ENCODE measurements at places on chromosomes 13 and 19.

DNA sequence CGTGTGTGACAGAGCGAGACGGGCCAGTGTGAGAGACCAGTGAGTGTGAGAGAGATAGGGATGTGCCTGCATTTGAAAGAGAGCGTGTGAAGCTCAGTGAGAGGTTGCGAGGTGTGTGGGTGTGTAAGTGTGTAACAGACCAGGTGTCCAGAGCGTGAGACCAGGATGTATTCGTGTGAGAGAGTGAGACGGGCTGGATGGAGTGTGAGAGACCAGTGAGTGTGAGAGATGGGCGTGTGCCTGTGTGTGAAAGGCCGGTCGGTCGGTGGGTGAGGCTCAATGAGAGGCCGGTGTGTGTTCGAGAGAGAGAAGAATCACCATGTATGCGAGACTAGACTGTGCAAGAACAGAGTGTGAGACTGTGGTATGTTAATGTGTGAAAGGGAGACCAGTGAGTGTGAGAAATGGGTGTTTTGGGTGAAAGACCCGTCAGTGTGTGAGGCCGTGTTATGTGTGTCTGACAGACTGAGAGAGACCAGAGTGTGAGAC lies 679 bp downstream of the ZNF471 start:
- peak; percentile 20 for DNase-seq

- DNase-seq, result no peak
Observed at GRCh38 chr13:30805603-30806011, 70.3 kb downstream of the ALOX5AP start.

- DNase-seq, result no peak
Observed at GRCh38 chr19:4606921-4607678, 32.2 kb upstream of the TNFAIP8L1 start.

DNA sequence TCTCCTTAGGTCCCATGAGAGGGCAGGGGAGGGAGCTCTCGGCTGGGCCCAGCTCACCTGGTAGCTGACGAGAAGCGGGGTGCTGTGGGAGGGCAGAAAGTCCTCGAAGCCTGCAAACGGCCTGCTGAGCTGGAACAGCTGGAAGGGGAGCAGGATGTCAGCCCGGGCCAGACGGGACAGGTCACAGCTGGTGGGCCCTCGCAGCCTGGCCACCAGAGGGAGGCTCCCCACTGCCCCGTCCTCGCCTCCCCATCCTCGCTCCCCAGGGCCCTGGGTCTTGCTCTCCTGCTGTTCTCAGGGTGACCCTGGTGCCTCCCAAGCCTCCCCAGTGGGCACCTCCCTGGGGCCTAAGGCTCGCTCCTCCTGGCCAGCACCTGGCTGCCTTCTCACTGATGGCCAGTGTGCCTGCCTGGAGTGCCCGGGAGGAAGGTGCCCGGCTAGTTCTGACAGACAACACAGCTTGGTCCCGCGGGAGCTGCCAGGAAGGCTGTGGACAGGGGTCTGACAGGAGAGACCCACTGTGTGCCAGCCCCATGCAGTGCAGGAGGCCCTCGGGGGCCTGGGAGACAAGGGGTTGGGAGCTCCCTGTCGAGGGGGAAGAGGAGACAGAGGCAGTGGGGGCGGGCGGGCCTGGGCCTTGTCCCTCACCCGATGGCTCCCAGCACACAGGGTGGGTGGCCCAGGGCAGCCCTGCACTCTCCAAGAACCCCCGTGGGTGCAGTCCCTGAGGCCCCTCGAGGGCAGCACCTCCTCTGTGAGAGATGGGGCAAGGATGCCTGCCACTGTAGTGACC lies 20.3 kb downstream of the GPX4 start:
- no peak for DNase-seq

DNA sequence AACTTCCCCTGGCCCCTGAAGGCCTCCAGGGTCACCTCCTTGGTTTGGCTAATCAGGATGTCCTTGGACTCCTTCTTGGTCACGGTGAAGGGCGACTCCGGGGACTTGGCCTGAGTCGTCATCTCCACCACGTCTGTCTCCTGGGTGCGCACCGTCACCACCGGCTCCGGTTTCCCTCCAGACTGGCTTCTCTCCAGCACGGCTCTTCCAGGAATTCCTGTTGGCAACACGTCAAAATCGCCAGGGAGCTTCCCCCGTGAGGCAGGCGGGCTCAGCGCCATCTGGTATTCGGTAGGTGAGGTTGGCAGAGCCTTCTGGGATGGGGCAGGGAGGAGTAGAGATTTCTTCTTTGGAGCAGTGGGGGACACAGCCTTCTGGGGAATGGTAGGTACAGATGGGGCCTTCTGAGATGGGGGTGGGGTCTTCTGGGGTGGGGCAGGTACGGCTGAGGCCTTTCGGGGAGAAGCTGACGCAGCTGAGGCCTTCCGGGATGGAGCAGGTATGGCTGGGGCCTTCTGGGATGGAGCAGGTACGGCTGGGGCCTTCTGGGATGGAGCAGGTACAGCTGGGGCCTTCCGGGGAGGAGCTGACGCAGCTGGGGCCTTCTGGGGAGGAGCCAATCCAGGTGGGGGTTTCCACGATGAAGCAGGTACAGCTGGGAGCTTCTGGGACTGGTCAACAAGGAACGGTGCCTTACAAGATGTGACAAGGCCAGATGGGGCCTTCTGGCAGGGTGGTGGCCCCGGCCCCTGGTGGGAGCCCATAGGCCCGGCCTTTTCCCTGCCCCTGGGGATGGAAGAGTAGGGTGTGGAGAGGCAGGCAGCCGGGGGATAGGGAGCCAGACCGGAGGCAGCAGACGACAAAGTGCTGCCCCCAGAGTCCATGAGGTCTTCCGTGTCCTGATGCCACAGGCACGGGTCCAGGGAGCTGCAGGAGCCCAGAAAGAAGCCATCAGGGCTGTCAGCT lies 3.8 kb downstream of the GARIN5B start:
- DNase-seq, result no peak

- no peak for DNase-seq
Observed at GRCh38 chr13:70849222-70849621, 741.0 kb upstream of the KLHL1 start.

- no peak for DNase-seq
Observed at GRCh38 chr19:10554760-10555609, 10.8 kb downstream of the KRI1 start.

DNA sequence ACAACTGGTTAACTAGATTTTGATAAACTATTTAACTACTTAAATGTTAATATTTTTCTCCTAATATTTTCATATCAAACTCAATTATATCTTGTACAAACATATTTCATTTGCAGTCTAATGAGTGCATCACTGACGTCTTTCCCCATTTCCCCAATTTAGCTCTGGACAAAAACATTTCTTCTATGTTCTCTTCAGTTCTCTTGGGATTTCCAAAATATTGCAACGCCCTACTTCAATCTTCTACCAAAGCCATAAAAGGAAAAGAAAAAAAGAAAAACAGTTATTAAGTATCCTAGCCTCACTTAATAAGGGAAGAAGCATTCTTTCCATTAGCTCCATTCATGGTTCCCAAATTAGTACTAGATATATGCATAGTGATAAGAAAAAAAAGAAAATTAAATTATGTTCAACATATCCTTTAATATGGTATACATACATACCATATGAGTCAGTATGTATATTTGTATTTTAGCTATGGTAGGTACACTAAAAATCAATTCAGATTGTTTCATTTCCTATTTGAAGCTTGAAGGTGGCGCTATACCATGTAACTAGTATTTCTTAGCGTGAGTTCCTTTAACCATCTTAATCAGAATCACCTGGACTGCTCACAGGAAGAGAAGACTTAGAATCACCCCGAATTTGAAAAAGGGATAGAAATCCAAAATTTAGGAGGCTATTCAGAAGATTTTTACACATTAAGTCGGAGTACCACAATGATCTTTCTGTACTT lies 9.9 kb downstream of the FBXL3 start:
- no peak for DNase-seq

GRCh38 chr13:37715606-37716015 lies 117.0 kb upstream of the POSTN start:
- DNase-seq, result no peak

- no peak for DNase-seq
Observed at GRCh38 chr19:52739576-52739975, 4.7 kb upstream of the ZNF611 start.

DNA sequence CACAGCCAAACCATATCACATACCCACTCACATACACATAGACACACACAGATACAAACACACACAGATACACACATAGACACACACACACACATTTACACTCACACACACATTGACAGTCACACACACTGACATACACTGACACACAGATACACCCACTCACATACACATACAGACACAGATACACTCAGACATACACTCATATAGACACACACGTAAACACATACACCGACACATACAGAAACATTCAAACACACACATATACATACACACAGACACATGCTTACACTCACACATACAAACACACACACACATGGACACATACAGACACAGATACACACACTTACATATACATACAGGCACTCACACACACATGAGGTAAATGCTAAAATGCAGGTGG lies 30.2 kb downstream of the GJA3 start:
- DNase-seq, result no peak

DNA sequence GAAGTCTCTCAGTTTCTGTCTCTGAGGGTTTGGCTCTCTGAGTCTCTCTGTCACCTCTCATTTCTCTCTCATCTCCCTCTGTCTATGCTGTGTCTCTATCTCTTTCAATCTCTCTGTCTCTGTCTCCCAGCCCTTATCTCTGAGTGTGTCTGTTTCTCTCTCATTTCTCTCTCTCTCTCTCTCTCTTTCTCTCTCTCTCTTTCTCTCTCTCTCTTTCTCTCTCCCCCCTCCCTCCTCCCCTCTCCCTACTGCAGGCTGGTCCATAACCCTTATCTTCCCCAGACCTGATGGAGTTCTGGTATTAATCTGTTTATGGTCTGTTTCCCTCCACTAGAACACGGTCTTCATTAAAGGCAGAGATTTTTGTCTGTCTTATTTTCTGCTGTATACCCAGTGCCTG lies 1.3 kb upstream of the PVR start:
- no peak for DNase-seq

- peak; percentile 48 for DNase-seq
Observed at GRCh38 chr19:39032063-39032918, at the start of gene FBXO27. Gene FBXO27, minus strand, starts transcription at chr19:39032549. Its CDS starts 322 bp downstream, at chr19:39032227.

GRCh38 chr19:13669780-13670355 lies 94.5 kb upstream of the MRI1 start:
- no peak for DNase-seq

DNA sequence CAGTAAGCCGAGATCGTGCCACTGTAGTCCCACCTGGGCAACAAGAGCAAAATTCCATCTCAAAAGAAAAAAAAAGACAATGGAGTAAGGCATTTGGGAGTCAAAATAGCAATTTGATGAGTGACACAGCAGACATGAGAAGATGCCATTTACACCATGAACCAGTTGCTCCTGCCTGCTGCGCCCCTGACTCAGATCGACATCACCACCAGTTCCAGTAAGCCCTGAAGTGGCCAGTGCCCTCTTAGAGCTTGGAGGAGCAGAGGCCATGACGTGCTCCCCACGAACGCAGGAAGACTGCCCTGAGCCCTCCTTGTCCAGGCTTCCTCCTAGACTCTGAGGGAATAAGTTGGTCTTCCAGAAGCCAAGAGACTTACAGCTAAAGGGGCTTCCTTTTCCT lies 339.2 kb downstream of the MYO16 start:
- DNase-seq, result no peak

- no peak for DNase-seq
Observed at GRCh38 chr19:45790942-45791341, 1.7 kb downstream of the DMWD start.

GRCh38 chr13:109130093-109130835 lies 500.9 kb downstream of the MYO16 start:
- no peak for DNase-seq

DNA sequence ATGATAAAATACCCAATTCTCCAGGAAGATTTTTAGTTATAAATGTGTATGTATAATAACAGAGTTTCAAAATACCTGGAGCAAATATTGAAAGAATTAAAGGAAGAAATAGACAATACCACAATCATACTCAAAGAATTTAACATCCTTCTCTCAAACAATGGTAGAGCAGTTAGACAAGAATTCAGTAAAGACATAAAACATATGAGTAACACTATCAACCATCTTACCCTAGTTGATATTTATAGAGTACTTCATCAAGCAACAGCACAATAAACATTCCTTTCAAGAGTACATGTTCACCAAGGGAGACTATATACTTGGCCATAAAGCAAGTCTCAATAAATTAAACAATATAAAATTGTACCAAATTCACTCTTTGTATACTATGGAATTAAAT lies 108.4 kb downstream of the DLEU7 start:
- DNase-seq, result no peak

Data from occipital lobe (tissue), 3 donors.